ENCODE measurements at places on chromosomes 4 and X. TPM values are rescaled to one million over a fixed set of nuclear protein-coding genes. Genes with fewer than 3 reads are reported as not detected.

HPGDS gene
- not detected for polyA plus RNA-seq

TRPC5OS gene
- polyA plus RNA-seq = not detected

CENPVL3 gene
- not detected for polyA plus RNA-seq

GRCh38 chr4:115711575-115711974 is 598.2 kb upstream of the NDST4 start:
- no peak for DNase-seq

GRCh38 chrX:100417681-100418080 is 7.6 kb upstream of the PCDH19 start:
- no peak for DNase-seq

DNA sequence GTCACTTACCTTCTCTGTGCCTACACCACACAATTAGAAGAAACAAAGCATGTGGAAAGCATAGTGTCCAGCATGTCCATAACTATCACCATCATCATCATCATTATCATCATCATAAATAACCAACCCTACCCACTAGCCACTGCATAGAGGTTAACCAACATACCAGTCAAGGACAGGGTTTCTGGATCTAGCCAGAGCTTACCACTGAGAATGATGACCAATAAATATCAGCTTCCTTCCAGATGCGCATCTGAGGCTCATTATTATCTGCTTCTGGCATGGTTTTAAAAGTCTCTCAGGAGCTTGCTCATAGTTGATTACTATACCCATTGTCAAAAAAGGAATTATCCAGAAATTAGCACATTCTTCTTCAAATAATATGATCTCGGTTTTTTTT is 25.5 kb upstream of the MYOZ2 start:
- DNase-seq = no peak

DNA sequence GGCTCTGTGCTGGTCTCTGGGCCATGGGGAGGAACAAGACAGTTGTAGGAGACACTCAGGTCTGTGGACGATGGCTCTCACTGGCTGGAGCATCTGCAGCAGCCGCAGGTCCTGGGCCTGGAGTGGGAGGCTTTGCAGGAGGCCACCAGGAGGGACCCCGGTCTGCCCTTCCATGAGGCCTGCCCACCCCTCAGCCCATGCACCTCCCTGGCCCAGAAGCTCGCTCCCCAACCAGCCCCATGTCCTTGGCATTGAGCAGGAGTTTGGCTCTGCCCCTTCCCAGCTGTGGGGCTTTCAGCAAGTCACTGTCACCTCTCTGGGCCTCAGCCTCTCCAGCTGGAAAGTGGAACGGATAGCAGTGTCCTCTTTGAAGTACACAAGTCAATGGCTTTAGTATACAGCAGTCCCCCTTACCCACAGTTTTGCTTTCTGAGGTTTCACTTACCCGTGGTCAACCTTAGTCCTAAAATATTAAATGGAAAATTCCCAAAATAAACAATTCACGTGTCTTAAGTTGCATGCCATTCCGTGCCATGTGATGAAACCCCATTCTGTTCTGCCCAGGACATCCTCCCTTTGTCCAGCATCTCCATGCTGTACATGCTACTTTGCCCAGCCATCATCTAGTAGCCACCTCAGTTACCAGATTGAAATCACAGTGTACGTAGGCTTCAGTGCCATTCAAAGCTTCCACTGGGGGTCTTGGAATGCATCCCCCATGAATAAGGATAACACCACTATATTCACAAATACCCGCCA is 104.0 kb downstream of the CPZ start:
- no peak for DNase-seq

DNA sequence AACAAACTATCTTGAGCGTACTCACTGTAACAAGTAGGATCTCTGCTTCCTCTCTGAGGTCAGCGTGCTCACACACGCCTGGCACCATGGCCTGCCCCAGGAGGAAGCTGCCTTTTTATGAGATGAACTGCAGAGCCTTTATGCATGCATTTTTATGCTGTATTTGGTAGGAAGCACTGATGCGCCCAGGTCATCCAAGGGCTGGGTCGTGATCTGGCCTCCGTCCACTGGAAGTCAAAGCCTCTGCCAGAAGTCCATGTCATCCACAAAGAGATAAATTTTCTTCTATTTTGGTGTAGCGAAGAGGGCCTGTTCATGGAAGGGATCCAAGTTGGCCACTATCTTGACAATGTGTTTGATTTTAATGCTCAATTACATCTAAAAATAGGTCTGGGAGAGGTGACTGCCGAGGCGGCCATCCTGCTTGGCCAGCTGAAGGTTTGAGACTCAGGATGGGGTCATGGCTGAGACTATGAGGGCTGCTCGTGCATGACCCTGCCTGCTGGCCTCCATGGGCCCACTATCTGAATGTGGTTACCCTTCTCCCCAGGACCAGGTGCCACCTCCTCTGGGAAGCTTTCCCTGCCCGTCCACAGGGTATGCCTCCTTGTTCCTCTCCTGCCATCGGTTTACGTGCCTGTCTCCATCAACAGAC is 50.3 kb downstream of the HTRA3 start:
- DNase-seq = no peak

- peak; percentile 63 for DNase-seq
Measured at GRCh38 chr4:145230726-145231125, 50.3 kb upstream of the OTUD4 start.

GRCh38 chr4:1571165-1572009 is 112.7 kb downstream of the FAM53A start:
- no peak for DNase-seq

All from GM23248 (cell line).